Activated CD4-positive, alpha-beta memory T cell treated with anti-CD3 and anti-CD28 coated beads for 36 hours (primary cell): ENCODE measurements at places on chromosomes 12 and 14. TPM values are rescaled to one million over a fixed set of nuclear protein-coding genes. Genes with fewer than 3 reads are reported as not detected.

Gene WSCD2
- not detected for total RNA-seq

Gene TAS2R46
- total RNA-seq: 0.41 TPM

Gene PAX9
- total RNA-seq: not detected

DNA sequence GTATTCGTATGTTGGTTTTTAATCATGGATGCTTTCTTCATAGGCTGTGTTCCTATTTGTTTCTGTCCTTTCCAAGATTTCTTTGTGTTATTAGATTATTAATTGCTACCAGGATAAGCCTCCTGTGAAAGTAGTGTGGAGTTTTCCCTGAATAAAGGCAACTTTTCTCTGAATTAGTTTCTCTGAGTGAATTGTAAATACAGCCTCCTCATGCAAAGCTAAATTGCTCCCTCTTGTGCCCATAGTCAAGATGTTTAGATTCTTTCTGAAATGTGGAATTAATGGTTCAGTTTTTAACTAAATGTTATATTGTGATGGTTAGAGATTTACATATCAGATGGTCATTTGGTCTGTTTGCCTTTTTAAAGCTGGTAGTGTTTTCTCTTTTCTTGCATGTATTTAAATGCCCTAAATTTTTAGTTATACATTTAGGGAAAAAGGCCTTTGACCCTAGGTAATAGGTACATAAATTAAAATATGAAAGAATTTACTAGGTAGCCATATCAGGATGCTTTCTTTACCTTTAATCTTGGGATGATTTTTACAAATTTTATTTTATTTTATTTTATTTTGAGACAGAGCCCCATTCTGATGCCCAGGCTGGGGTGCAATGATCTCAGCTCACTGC lies 8.9 kb downstream of the APAF1 start:
- peaks cover 9% of the 10 kb centered on the region for H3K36me3 ChIP-seq
- H3K4me3 ChIP-seq: no peak overlapping the region
- H3K27ac ChIP-seq: no peak overlapping the region
- DNase-seq: no peak

DNA sequence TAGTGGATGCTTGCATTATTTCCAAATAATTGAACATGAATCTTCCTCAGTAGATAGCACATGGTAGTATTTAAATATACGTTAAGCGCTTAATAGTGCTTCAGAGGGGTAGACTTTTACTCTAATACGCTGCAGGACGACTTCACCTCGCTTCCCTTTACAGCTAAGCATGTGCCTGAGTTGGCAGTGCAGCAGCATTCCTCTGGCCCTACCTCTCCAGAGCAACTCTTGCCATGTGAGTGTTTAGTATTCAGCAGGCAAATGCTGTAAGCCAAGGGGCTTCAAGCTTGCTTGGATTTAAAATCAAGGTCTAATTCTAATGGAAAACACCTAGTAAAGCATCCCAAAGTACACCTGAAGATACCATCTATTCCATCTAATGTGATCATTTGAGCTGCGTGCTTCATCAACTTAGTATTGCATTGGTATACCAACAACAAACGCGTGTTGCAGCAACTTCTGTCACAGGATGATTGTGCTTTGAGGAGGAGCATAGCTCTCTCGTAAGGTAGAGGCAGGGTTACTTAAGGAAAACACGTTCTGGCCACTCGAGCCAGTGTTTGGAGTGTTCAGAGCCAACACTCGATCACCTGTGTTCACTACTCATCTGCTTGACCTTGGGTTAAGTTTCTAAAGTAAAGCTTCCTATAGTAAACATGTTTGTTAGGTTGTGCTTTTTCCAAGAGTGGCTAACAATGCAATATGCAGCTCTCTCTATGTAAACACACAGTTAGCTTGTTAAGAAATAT lies 60.6 kb downstream of the PIWIL1 start:
- DNase-seq: no peak

DNA sequence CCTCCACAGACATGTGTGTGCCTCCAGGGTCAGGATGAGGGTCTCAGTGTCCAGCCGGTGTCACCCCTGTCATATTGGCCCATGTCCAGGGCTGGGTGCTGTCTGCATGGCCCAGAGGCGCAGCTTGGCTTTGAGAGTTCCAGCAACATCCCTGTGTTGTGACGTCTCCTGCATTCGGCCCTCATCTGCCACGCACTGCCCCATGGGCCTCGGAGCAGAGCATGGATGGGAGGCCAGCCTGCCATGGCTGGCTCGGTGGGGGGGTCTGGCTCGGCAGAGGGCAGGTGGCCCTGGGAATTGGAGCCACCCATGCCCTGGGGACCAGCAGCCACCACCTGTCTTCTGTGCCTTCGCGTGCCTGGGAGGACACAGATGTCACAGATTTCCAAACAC lies 10.8 kb upstream of the TEX22 start:
- H3K4me3 ChIP-seq: no peak overlapping the region
- no peak overlapping the region for H3K27ac ChIP-seq
- no peaks in the 10 kb centered on the region for H3K4me1 ChIP-seq

DNA sequence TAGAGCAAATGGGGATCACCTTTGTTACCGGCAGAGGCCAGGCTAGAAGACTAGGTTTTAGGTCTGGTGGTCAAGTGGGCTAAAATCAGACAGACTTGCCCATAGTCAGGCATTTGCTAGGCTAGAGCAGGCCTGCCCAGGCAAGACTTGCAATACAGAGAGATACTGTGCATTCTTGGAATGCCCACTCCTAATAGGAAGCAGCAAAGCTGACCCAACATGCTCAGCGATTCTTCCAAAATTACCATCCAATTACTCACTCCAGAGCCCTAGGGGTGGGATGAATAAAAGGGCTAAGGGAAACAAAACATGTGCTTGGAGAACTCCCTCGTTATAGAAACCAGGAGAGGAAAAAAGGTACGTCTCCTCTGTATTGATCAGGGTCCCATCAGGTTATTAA lies 187.8 kb upstream of the AMIGO2 start:
- DNase-seq: no peak
- no peak overlapping the region for H3K4me3 ChIP-seq
- H3K27ac ChIP-seq: no peak overlapping the region
- H3K27me3 ChIP-seq: no peaks in the 10 kb centered on the region
- no peaks in the 10 kb centered on the region for H3K36me3 ChIP-seq

- no peak overlapping the region for H3K4me3 ChIP-seq
- H3K4me1 ChIP-seq: peaks cover 17% of the 10 kb centered on the region
- H3K36me3 ChIP-seq: no peaks in the 10 kb centered on the region
Observed at GRCh38 chr14:105034315-105035039, 13.6 kb upstream of the CDCA4 start.

- no peaks in the 10 kb centered on the region for H3K36me3 ChIP-seq
- peaks cover 9% of the 10 kb centered on the region for H3K4me1 ChIP-seq
- no peak overlapping the region for H3K27ac ChIP-seq
- no peak overlapping the region for H3K4me3 ChIP-seq
- no peaks in the 10 kb centered on the region for H3K27me3 ChIP-seq
- no peak for DNase-seq
Observed at GRCh38 chr12:6226002-6226678, 25.9 kb downstream of the CD9 start.

- DNase-seq: no peak
- no peaks in the 10 kb centered on the region for H3K4me1 ChIP-seq
- no peaks in the 10 kb centered on the region for H3K36me3 ChIP-seq
- H3K27me3 ChIP-seq: no peaks in the 10 kb centered on the region
- no peak overlapping the region for H3K4me3 ChIP-seq
- no peak overlapping the region for H3K27ac ChIP-seq
Observed at GRCh38 chr14:72495668-72496067, 398.2 kb downstream of the DPF3 start.

DNA sequence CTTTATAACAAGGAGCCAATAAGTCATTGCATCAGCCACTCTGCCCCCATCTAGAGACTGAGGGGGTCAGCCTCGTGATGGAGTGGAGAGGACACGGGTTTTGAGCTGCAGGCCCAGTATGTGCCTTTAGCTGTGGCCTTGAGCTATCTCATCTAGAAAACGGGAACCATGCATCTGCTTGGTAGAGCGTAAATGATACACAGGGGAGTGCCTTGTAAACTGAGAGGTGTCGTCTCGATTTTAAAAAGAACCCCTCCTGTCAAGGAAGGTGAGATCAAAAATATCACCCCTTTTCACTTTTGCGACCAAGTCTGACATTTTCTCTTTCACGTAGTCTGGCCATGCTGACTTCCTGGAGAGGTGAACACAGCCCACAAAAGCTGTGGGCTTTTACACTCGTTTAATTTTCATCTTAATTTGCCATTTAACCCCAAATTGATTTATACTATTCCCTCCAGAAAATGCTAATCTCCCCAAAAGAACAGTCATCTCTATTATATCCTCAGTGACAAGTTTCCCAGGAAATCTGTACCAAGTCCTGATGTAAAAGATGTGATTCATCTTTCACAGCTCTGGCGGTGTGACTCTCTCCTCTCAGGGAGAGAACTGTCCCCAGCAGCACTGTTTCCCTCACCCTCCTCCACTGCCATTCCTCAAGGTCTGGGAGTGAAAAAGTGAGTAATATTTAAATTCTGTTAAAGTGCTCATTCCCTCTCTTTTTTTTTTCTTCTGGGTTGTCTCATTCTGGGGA lies 30.6 kb downstream of the VCPKMT start:
- peak overlapping the region; percentile 91 for H3K27ac ChIP-seq
- no peaks in the 10 kb centered on the region for H3K27me3 ChIP-seq
- DNase-seq: peak; percentile 70
- H3K4me1 ChIP-seq: peaks cover 92% of the 10 kb centered on the region
- H3K4me3 ChIP-seq: peak overlapping the region; percentile 30
- no peaks in the 10 kb centered on the region for H3K36me3 ChIP-seq

DNA sequence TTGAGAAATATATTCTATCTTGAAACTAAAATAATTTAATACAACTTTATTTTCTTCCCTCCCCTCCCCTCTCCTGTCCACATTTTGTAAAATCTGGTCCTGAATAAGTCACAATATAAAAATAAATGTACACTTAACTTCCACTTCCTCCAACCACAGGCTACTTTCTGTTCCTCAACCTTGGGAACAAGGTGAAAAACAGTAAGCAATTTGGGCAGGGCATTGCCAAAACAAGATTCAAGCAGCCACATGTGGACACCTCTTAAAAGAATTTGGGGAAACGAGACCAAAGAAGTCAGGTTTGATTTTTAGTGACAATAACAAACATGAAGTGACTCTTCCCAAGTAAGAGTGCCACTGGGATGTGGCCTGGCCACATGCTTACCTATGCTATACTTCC lies 115.7 kb downstream of the PTPRQ start:
- H3K27me3 ChIP-seq: no peaks in the 10 kb centered on the region
- H3K27ac ChIP-seq: no peak overlapping the region
- no peak overlapping the region for H3K4me3 ChIP-seq
- H3K4me1 ChIP-seq: no peaks in the 10 kb centered on the region
- no peaks in the 10 kb centered on the region for H3K36me3 ChIP-seq

DNA sequence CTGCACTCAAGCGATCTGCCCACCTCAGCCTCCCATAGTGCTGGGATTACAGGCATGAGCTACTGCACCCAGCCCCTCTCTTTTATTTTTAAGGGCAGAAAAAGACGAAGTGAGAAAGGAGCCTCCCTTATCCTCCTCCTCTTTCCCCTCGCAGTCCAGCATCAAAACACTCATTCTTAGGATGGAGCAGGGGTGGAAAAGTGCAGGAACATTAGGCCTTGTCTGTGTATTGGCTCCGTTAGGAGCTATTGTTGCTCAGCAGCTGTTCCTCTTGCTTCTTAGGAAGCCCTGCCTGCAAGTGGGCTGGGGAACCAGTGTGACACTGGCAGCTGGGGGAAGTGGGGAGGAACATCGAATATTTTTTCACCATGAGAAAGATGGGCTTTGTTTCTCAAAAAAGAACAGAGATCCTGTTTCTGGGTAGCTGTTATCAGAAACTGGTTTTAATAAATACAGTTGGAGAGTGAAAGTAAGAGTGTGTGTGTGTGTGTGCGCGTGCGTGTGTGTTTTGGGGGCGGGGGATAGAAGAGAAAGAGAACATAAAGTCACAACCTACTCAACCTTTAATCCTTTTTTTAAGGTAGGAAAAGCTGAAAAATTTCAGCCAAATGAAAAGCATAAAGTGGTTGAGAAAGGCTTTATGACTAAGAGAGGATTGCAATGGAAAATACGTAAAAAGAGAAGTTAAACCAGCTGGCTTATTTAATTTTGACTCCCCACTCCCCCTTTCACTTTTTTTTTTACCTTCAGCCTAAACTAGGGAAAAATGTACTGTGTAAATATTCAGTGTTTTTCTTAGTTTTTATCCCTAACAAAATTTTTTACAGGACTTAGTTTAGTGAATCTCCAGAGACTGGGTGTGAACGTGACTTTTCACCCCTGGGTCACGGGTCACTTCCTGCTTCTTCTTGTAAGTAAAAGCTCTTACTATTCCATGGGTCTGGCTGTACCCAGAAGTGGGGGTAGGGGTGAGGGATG lies 197.2 kb upstream of the PLEKHG7 start:
- peak; percentile 75 for DNase-seq
- no peaks in the 10 kb centered on the region for H3K27me3 ChIP-seq
- peak overlapping the region; percentile 96 for H3K27ac ChIP-seq
- H3K36me3 ChIP-seq: no peaks in the 10 kb centered on the region

GRCh38 chr14:42428996-42429395 lies 822.3 kb downstream of the LRFN5 start:
- no peaks in the 10 kb centered on the region for H3K36me3 ChIP-seq
- H3K4me3 ChIP-seq: no peak overlapping the region
- no peak for DNase-seq
- H3K27me3 ChIP-seq: no peaks in the 10 kb centered on the region

- H3K27ac ChIP-seq: no peak overlapping the region
- H3K36me3 ChIP-seq: peaks cover 6% of the 10 kb centered on the region
- no peak for DNase-seq
- H3K4me3 ChIP-seq: no peak overlapping the region
- peaks cover 12% of the 10 kb centered on the region for H3K4me1 ChIP-seq
- H3K27me3 ChIP-seq: no peaks in the 10 kb centered on the region
Observed at GRCh38 chr14:68148763-68149162, 329.2 kb downstream of the RAD51B start.

- no peak overlapping the region for H3K4me3 ChIP-seq
- H3K27ac ChIP-seq: peak overlapping the region; percentile 56
- no peaks in the 10 kb centered on the region for H3K27me3 ChIP-seq
- H3K4me1 ChIP-seq: peaks cover 32% of the 10 kb centered on the region
- no peak for DNase-seq
- H3K36me3 ChIP-seq: peaks cover under 1% of the 10 kb centered on the region
Observed at GRCh38 chr12:29104516-29104915, 44.6 kb upstream of the FAR2 start.

DNA sequence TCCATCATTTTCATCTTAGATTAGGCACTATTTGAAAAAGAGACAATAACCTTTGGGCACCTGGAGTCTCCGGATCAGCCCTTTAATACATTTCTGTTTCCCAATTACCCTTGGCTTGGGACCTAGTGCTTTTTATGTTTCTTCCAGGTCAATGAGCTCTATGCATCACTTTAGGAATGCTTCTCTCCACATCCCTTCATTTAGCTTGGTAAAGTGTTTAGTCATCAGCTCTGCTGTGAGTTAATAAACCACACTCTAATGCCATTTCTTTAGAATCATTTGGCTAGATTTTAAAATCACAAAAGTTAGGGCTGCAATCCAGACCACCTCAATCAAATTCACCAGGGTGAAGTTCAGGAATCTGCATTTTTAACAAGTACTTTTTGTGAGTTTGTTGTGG lies 41.7 kb downstream of the RASSF9 start:
- H3K27me3 ChIP-seq: no peaks in the 10 kb centered on the region
- no peak overlapping the region for H3K27ac ChIP-seq
- no peaks in the 10 kb centered on the region for H3K36me3 ChIP-seq
- no peak for DNase-seq
